Adrenal gland (tissue), 19 donors: ENCODE measurements at places on chromosomes 2 and 18. TPM values are rescaled to one million over a fixed set of nuclear protein-coding genes. Genes with fewer than 3 reads are reported as not detected.

Gene PROM2
- polyA plus RNA-seq = 1.7 TPM

Gene CIB4
- 3.3 TPM for polyA plus RNA-seq

Gene SUPT7L
- 36.8 TPM for polyA plus RNA-seq

Gene PMAIP1
- 0.16 TPM for polyA plus RNA-seq

Gene ANO7
- 2.1 TPM for polyA plus RNA-seq

Gene HOXD11
- not detected for polyA plus RNA-seq

Gene IWS1
- 39.0 TPM for polyA plus RNA-seq

Gene CHRNA1
- not detected for polyA plus RNA-seq

Gene AQP12B
- polyA plus RNA-seq = not detected

Gene DYSF
- polyA plus RNA-seq = 6.5 TPM

Gene MGAT4A
- polyA plus RNA-seq = 5.9 TPM

Gene CRYGD
- not detected for polyA plus RNA-seq

Gene SCYGR6
- polyA plus RNA-seq = not detected

Gene SNORC
- 3.1 TPM for polyA plus RNA-seq

Gene HNRNPA3
- polyA plus RNA-seq = 212 TPM

Gene LOXHD1
- 0.16 TPM for polyA plus RNA-seq

Gene UGT1A6
- 0.16 TPM for polyA plus RNA-seq

Gene SLC9A4
- polyA plus RNA-seq = not detected

Gene DUSP2
- polyA plus RNA-seq = 0.48 TPM

Gene ANKRD30B
- polyA plus RNA-seq = 0.16 TPM

Gene UCN
- polyA plus RNA-seq = 14.9 TPM

Gene LYG1
- 0.57 TPM for polyA plus RNA-seq

Gene TCF7L1
- polyA plus RNA-seq = 2.1 TPM

Gene C1GALT1C1L
- polyA plus RNA-seq = 1.3 TPM

Gene SULT1C4
- 1.2 TPM for polyA plus RNA-seq

Gene SP9
- polyA plus RNA-seq = not detected

Gene ZAP70
- 0.62 TPM for polyA plus RNA-seq

Gene ANKRD53
- 5.1 TPM for polyA plus RNA-seq

Gene ATOH8
- polyA plus RNA-seq = 0.88 TPM

Gene PROKR1
- 0.17 TPM for polyA plus RNA-seq

Gene PTH2R
- 0.48 TPM for polyA plus RNA-seq

Gene UPP2
- polyA plus RNA-seq = 0.07 TPM

Gene GPD2
- 4.5 TPM for polyA plus RNA-seq

Gene MOCOS
- 10.0 TPM for polyA plus RNA-seq

Gene PSMD1
- polyA plus RNA-seq = 68.7 TPM

Gene CKAP2L
- polyA plus RNA-seq = 0.79 TPM
